GOT3 (cell line): ENCODE measurements at places on chromosomes 6 and 20.

DNA sequence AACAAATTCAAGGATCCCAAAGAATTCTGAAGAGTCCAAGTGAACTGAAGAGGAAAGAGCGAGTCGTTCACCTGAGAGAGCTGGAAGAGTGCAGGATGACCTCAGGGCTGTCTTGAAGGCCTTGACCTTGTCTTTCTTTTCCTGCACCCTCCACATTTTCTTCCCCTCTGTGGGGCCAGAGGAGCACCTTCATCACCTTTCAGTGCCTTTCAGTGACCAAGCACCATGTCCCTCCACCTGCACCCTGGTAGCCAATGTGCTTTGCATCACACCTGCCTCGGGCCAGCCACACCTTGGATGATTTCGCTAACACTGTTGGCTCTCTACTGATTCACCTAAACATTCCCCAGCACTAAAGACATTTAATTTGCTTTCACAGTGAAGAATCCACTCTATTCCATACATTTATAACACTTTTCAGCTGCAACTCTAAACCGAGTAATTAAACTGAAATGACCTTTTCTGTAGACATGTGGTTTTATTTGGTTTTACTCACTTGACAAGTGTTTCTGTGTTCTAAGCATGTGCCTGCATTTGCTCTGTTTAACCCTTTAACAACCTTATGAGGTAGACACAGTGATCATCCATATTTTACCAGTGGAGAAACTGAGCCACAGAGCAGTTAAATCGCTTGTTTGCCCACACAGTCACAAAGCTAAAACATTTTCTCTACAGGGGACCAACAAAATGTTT, 121.3 kb upstream of the CST7 start:
- DNase-seq: no peak

DNA sequence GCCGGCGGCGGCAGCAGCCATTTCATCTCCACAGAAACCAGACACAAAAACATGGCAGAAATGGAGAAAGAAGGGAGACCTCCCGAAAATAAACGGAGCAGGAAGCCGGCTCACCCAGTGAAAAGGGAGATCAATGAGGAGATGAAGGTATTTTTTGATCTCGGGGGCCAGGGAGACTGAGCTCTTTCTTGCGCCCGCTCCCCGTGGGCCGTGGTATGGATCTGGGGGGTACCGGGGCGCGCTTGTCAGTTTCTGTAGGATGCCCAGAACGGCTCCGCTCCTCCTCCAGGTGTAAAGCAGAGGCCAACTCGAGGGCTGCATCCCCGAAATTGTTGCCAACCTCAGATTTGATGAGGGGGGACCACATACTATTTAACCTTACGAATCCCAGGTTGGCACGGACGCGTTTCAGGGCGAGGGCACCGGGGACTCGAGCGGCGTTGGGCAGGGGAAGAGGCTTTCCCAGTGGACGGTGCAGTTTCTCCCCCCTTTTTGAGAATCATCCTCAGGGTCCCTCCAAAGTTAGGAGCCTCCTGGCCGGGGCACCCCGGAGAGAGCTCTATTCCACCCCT, 735 bp downstream of the SOBP start:
- DNase-seq: no peak

DNA sequence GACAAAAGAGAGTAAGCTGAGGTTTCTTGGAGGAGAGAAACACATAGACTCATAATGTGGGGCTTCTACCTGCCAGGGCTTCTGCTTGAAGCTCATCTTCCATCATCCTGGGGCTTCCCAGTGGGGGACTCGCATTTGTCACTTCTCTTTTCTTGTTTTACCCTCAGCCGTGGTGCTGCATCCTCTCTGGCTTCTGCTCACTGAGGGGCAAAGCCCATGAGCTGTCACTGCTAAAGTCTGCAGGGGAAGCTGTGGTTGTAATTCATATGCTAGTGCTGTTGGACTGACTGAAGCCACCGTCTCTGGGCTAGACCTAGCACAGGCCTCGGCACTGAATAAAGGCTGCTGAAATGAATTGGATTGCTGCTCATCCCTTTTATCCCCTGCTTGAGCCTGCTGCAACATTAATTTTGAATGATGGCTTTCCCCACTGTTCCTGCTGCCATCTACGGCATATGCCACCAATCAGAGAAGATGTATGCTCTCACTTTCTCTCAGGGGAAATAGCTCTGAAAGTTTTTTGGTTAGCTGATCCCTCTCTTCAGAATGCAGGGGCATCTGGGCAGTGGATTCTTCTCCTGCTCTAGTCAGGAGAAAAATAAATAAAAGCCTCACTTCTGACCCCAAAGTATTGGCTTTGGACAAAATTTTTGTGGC, 568.4 kb upstream of the MAP3K7 start:
- DNase-seq: no peak

DNA sequence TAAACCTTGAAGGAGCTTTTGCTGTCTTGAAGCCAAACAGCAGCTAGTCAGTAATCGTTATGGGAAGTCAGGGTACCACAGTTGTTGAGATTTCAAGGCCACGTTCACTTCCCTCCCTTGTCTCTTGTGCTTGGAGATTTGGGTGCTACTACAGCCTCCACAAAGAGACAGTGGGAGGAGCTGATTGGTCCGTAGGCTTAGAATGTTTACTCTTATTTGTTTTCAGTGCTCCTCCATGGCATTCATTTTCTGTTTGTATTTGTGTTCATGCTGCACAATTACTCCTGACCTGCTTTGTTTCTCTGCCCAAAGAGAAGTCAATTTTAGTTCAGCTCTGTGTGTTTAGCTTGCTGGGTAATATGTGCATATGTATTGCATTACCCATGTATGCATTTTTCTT, 147.7 kb downstream of the PRL start:
- no peak for DNase-seq

GRCh38 chr6:148037496-148037895, 305.1 kb upstream of the SASH1 start:
- no peak for DNase-seq

DNA sequence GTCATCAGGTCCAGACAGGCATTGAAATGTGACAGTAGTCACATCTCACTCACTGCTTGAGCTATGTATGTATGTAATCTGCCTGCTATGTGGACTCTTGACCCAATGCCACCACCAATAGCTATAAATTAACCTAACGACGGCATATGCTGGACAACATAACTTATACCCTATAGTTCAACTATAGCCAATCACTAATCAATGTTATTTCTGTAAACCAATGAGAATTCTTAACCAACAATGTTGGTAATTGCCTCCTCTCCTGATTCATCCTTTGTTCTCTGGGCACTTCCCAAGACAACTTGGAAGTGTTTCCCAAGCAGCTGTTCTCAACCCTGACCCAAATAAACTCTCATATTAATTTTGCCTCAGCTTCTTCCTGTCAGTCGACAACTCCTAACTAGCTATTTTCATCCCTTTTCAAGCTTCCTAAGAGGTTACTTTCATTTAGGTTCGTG, 24.1 kb upstream of the SERPINB1 start:
- DNase-seq: no peak

GRCh38 chr20:41308290-41308711, 9.2 kb downstream of the ZHX3 start:
- no peak for DNase-seq

DNA sequence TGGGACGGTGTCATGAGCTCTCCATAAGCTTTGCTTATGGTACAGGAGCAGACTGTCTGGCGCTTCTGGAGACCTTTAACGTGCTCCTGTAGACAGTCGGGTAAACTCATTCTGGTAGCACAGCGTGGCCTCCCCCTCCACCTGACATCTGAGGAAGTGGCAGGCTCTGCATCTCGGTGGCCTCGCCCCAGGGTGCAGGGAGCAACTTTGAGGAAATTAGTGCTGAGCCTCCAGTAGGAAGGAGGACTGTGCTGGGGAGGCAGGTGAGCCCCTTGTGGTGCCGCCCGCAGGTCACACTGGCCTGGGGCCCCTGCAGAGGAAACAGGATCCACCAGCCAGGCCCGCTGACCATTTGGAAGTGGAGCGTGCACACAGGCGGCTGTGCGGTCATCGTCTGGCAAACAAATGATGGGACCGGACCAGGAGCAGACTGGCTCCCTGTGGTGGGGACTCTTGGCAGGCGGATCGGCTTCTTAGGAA, 57.9 kb downstream of the SYNJ2 start:
- no peak for DNase-seq
